ENCODE measurements at places on chromosomes 6 and 20.

GRCh38 chr20:61991476-61991875, 74.2 kb downstream of the TAF4 start:
- DNase-seq, result no peak

- no peak for DNase-seq
Observed at GRCh38 chr6:140597181-140597580, 1222.7 kb upstream of the CITED2 start.

- DNase-seq, result no peak
Observed at GRCh38 chr6:2449572-2449940, 204.2 kb upstream of the GMDS start.

DNA sequence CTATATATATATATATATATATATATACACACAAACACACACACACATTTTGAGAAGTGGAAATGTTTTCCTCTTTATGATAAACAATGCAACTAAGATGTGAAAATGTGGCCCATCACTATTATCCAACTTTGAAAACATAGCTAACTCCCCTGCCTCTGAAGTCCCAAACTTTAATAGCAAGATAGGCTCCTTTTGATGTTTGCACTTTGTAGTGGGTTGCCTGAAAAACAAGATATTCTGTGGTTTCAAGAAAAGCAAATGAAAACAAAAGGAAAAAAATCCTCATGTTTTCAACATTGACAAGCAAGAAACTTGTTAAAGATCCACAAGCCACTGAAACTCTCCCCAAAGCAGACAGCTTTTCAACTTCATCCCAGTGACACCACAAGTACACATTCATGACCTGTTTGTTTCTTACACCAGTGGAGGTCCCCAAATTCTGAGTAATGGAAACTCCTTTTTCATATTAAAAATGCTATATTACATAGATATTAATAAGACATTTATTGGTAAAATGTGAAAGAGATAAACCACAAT, 90.0 kb downstream of the IPCEF1 start:
- DNase-seq, result no peak

- DNase-seq, result no peak
Observed at GRCh38 chr6:111824608-111825337, 48.5 kb downstream of the FYN start.

DNA sequence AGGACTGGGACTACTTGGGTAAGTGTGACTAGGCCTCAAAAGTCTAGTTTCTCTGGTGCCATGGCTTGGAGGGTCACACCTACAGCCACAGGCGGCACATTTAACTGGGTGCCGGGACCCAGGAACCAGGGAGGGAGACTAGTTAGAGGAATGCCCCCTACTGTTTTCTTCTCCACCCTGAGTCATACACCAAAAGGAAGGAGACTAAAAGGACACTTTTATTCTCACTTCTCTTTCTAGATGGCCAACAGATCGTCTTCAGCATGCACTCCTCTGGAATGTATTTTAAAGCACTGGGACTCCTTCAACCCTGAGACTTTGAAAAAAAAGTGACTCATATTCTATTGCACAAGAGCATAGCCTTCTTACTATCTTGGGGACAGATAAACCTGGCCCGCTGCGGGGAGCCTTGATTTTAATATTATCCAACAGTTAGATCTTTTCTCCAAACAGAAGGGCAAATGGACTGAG, 33.4 kb downstream of the PLN start:
- DNase-seq, result peak; percentile 56

DNA sequence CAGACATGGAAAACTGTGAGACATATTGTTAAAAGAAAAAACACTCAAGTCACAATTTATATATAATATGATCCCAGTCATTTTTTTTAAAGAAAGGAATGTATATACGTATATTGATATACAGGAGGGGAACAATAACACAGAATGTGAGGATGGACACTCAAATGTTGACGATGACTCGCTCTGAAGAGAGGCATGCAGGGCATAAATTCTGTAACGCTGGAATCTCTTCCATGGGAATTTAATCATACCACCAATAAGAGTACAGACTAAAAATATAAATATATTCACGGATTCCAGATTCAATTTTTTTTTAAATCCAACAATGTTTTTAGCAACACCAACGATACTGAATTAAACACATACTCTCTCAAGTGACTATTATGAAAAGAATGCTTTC, 106.9 kb upstream of the CCDC28A start:
- peak; percentile 11 for DNase-seq

GRCh38 chr20:50926530-50926929, 4.7 kb downstream of the ADNP start:
- DNase-seq, result no peak

DNA sequence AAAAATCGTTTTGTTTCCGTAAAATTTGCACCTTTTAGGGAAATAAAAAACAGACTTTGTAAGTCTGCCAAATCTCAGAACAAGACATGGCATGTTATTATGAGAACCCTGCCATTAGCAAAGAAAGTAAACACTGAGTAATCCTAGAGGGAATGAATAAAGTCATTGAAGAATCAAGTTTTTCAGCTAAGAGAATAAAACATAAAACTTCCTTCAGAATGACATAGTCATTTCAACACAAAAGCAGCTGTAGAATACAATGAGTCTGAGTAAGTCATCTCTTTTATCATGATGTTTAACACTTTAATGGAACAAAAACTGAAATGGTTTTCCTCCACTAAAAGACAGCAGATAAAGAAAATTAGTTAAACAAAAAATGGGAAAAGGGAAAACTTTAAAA, 10.3 kb upstream of the DST start:
- peak; percentile 98 for DNase-seq

- no peak for DNase-seq
Observed at GRCh38 chr6:92362404-92362803, 1057.0 kb downstream of the EPHA7 start.

DNA sequence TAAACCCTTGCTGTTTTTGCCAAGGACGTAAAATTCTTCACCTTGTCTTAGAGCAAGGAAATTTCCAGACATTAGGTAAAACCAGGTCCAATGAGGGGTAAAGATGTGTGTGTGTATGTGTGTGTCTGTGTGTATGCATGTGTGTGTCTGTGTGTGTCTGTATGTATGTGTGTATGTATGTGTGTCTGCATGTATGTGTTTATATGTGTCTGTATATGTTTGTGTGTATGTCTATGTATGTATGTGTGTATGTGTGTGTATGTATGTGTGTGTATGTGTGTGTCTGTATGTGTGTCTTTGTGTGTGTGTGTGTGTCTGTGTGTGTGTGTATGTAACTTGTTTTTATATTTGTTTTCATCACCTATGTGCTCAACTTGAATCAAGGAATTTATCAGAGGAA, 373.7 kb downstream of the TAF4 start:
- no peak for DNase-seq

DNA sequence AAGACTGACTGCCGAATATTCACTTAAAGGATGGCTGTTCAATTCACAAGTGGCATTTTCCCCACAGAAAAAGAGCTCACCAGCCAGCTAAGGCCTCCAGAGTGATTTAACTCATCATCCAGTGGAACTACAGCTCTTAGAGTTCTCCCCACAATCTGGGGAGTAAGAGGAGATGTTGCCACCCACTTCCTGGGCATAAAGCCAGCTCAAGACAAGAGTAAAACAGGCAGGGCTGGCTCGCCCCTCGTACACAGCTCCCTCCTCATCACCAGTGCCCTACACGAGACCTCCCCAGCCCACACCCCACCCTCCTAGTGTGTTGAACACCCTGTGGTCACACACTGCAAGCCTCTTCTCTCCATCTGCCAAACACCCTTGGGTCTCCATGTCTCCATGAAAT, 47.2 kb upstream of the IPCEF1 start:
- DNase-seq, result peak; percentile 35

- peak; percentile 12 for DNase-seq
Observed at GRCh38 chr6:116465246-116465645, 4.1 kb downstream of the CALHM6 start.

DNA sequence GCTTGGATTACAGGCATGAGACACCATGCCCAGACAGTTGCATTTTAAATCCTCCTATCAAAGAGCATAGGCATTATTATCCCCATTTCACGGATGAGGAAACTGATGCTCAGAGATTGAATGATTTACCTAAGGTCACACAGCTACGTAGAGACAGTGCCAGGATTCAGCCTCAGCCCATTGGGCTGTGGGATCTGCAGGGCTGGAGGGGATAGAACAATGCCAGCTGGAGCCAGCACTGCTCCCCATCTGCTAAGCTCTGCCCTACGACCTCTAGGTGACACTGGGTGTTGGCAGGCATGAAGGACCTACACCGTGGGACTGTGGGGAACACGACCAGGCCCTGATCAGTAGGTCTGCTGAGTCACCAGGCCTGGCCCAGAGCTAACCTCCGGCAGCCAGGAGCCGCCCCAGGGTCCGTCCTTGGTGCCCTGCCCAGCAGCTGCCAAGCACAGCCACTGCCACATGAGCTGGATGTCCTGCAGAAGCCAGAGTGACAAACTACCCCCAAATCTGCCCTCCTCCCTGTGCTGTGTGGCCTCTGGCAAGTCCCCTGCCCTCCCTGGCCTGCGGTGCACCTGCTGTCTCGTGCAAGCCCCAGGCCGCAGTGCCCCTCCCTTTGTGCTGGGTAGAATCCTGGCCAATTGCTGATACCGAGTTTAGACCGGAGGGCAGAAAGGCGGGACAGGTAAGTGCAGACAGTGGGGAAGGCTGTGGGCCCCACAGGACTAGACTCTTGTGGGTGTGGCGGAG, 47.6 kb upstream of the PTGIS start:
- no peak for DNase-seq

GRCh38 chr20:39778847-39779604, 816.9 kb downstream of the DHX35 start:
- peak; percentile 33 for DNase-seq

DNA sequence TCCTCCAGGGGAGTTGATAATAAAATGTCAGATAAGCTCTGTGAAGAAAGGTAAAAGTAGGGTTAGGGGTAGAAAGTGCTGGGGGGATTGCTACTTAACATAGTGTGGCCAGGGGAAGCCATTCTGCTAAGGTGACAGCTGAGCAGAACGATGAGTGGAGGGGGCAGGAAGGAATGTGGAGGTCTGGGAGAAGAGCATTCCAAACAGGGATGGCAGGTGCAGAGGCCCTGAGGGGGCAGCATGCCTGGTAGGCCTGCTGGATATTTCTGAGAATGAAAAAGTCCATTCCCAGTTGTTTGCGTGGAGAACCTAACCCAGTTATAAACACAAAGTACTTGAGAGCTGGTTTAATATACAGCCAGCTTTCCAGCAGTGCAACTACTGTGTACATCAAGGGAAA, 9.3 kb downstream of the GFRA4 start:
- no peak for DNase-seq

- DNase-seq, result no peak
Observed at GRCh38 chr20:51060301-51060700, 37.4 kb upstream of the KCNG1 start.

DNA sequence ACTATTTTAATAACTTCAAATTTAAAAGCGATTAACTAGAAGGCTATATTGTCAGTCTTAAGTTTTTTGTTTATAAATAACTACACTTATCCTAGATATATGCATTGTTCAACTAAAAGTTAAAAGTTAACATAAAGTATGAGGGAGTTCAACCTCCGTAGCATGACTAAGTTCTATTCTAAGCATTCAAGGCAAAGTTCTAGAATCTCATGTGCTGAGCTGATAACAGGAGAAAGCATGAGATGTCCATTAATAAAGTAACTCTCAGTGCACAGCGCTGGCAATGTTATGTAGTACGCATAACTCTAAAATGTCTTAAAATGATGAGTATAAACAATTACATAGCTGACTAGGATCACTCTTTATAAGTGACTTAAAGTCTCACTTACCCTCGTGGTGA, 264.8 kb downstream of the RNGTT start:
- no peak for DNase-seq

GRCh38 chr6:42383421-42384205, 68.1 kb downstream of the TRERF1 start:
- no peak for DNase-seq

DNA sequence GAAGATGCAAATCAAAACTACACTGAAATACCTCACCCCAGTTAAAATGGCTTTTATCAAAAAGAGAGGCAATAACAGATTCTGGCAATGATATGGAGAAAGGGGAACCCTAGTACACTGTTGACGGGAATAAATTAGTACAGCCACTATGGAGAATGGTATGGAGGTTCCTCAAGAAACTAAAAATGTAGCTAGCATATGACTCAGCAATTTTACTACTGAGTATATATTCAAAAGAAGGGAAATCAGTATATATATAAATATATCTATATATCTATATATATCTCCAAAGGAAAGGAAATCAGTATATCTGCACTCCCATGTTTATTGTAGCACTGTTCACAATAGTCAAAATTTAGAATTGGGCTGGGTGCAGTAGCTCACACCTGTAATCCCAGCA, 113.9 kb downstream of the KLHL32 start:
- no peak for DNase-seq

Measured in bronchial epithelial cell (primary cell).